Fibroblast of the aortic adventitia (primary cell): ENCODE measurements at places on chromosomes 5 and 9. TPM values are rescaled to one million over a fixed set of nuclear protein-coding genes. Genes with fewer than 3 reads are reported as not detected.

Gene SLC28A3
- 0.16 and 0.36 TPM in 2 replicates for total RNA-seq

Gene FRMPD1
- not detected in 2 replicates for total RNA-seq

Gene NUDT12
- total RNA-seq = 10.7 and 16.8 TPM in 2 replicates

Gene PRUNE2
- 14.7 and 122 TPM in 2 replicates for total RNA-seq
